ENCODE measurements at places on chromosomes 5 and 9.

DNA sequence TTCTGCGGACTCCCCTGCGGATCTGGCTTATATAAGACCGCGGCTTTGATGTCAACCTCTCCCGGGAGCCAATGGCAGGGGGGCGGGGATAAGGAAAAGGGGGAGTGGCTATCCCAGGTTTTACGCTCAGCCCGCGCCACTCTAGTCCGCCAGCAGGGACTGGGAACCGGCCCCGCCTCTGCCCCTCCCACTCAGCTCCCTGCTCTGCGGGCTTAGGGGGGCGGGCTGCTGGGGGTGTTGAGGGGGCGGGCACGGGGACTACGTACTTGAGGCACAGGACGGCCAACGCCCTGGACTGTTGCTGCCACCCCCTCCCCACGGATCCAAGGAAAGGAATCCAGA is at the start of gene HAND1:
TSS of gene HAND1 (minus strand) at position 4 of the 342 bp plus-strand sequence. CDS start 219 bp downstream, outside the sequence.
- no peak for DNase-seq

GRCh38 chr5:52943285-52943684 is 45.9 kb upstream of the ITGA2 start:
- DNase-seq = no peak

DNA sequence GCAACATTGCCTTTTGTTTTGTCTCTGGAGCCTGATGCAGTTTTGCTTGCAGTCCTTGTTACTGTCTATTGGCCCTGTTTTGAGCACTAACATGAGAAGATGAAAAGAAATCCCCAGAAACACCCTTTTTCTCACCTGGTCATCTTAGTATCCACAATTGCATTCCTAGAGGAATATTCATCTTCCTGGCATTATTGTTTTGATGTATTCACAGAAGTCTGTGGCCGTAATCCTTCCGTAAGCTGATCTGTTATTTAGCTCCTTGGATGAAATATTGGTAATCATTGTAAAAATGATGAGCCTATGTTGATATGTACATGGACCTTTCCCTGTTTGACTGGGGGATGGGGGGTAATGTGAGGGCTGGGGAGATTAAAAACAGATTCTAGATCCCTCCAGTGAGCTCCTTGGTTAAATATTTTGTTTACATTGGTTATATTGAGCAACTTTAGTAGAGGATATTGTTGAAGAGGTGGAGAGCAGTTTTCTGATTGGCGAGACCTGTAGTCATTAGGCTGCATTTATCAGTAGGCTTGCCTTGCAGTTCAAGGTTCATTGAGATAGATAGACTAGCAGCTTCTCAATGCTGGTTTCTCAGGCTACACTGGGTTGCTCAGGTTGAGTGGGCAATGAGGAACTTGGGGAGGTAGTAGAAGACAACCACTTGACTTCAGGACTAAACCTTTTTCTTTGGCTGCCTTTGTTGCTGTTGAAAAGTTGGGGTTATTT is 117.5 kb downstream of the MACIR start:
- peak; percentile 34 for DNase-seq

- peak; percentile 28 for DNase-seq
These were observed 101.4 kb downstream of the PPARGC1B start for GRCh38 chr5:149831492-149831891.

- no peak for DNase-seq
These were observed 31.7 kb upstream of the NFIB start for GRCh38 chr9:14345354-14346230.

GRCh38 chr9:127876026-127876763 is 1.3 kb downstream of the AK1 start:
- no peak for DNase-seq

DNA sequence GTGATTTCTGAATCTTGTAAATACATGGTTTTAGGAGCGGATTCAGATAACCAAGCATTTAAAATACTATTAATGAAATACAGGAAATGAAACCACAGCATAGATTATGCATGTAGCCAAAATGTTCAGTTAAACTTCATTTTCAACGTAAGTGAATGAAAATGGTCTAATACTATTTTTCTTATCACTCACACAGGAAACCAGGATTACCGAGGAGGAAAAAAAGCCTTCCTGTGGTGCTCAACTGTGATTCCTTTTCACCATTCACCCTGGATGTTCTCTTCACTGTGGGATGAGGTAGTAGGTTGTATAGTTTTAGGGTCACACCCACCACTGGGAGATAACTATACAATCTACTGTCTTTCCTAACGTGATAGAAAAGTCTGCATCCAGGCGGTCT is 83.4 kb upstream of the ZNF169 start:
- DNase-seq = no peak

GRCh38 chr5:155897761-155898160 is 429.2 kb upstream of the SGCD start:
- DNase-seq = no peak

GRCh38 chr9:119282476-119283077 is 86.7 kb downstream of the BRINP1 start:
- no peak for DNase-seq

GRCh38 chr5:142118155-142118686 is 9.6 kb downstream of the NDFIP1 start:
- no peak for DNase-seq

DNA sequence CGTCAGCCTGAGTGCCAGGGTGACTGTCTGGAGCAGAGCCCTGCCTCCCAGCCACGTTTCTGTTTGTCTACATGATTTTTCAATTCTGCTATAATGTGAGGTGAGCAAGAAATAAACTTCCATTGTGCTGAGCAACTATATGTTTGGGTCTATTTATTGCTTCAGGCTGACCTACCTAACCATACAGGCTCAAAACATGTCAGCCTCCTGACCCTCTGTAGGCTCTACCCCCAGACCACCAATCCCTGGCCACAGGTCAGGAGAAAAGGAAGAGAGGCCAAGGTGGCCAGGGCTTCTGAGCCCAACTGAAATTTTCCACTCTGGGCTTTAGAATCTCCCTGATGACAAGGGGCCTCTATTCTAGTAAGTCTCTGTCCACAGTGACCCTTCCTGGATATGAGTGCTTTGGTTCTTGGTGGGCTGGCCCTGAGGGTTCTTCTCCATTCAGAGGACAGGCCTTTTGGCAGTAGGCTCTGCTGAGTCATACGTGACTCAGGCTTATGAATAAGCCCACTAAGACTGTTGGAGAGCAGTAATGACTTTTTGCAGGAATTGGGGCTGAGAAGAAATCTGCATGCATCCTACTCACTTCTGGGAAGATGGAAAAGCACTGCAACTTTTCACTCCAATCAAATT is 117.2 kb upstream of the TBCA start:
- peak; percentile 95 for DNase-seq

GRCh38 chr9:103361906-103362305 is 366.8 kb downstream of the CYLC2 start:
- no peak for DNase-seq

- DNase-seq = peak; percentile 61
These were observed 209.4 kb downstream of the PIK3R1 start for GRCh38 chr5:68424799-68425537.

- peak; percentile 68 for DNase-seq
These were observed 18.1 kb upstream of the GPX3 start for GRCh38 chr5:151002250-151002649.

Measured in choroid plexus epithelial cell (primary cell).